ENCODE measurements at places on chromosomes 2 and 18.

GRCh38 chr2:142603759-142604158 is 273.7 kb upstream of the KYNU start:
- DNase-seq, result no peak

- DNase-seq, result no peak
Observed at GRCh38 chr2:201532686-201533304, 81.3 kb downstream of the STRADB start.

- DNase-seq, result no peak
Observed at GRCh38 chr2:75571730-75572430, 11.1 kb upstream of the EVA1A start.

DNA sequence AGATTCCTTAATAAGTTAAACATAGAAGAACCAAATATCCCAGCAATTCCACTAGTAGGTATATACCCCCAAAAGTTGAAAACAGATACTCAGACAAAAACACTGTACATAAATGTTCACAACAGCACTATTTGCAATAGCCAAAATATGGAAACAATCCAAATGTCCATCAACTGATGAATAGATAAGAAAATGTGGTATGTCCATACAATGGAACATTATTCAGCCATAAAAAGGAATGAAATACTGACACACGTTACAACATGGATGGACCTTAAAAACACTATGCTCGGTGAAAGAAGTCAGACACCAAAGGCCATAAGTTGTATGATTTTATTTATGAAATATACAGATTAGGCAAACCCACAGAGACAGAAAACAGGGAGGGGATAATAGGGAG is 12.5 kb downstream of the TMEM178A start:
- no peak for DNase-seq

GRCh38 chr18:24778810-24779418 is 318.5 kb downstream of the HRH4 start:
- no peak for DNase-seq

GRCh38 chr2:222298001-222298310 is 842 bp downstream of the PAX3 start:
- no peak for DNase-seq

DNA sequence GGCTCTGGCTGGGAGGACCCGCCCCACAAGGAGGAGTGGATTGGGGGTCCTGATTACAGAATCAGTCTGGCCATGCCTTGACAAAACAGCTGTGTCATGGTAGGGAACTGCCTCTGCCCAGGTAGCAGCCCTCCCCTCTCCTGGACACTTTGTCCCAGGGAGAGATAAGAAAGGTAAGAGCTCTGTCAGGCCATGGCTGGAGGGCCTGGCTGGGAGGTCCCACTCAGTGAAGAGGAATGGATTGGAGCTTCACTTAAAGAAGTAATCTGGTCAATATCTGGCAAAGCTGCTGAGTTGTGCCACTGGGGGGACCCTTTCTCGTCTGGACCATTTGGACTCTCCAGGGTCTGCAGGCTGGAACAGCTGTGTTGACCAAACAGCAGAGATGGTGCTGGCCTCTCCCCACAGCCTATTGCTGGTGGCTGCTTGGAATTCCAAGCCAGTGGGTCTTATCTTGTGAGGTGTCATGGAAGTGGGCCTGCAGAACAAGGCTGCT is 75.4 kb downstream of the EPC2 start:
- DNase-seq, result no peak

GRCh38 chr2:240503375-240503774 is 54.4 kb downstream of the ANKMY1 start:
- no peak for DNase-seq

GRCh38 chr2:203155406-203155805 is 83.4 kb upstream of the CYP20A1 start:
- no peak for DNase-seq

- no peak for DNase-seq
Observed at GRCh38 chr2:35409762-35410161, 945.8 kb upstream of the CRIM1 start.

- DNase-seq, result no peak
Observed at GRCh38 chr2:11352781-11353537, 8.5 kb upstream of the ROCK2 start.

DNA sequence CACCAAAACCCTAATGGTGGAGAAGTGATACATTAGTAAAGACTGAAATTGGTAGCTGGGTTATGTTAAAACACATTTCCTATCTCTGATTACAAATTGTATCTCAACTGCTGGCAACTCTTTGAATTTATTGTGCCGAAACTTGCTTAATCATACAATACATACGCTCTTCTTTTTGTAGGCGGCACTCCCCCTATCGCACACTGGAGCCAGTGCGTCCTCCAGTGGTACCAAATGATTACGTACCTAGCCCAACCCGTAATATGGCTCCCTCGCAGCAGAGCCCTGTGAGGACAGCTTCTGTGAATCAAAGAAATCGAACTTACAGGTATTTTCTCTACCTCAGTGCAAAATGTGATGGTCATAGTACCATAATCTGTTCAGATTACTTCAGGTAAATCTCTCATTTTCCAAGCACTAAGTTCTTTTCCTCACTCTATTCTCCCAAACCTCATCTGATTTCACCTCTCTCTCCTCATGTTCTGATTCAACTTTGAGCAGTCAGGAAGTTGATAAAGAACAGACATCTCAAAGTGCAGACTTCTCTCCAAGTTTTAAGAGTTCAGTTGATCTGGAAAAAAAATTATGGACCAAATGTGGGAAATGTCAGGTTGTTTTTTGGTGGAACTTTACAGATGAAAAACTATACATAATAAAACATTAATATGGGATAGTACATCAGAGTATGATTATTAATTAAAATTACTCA is 66.5 kb downstream of the ABI2 start:
- DNase-seq, result no peak

- no peak for DNase-seq
Observed at GRCh38 chr2:222521099-222521498, 96.8 kb downstream of the SGPP2 start.

DNA sequence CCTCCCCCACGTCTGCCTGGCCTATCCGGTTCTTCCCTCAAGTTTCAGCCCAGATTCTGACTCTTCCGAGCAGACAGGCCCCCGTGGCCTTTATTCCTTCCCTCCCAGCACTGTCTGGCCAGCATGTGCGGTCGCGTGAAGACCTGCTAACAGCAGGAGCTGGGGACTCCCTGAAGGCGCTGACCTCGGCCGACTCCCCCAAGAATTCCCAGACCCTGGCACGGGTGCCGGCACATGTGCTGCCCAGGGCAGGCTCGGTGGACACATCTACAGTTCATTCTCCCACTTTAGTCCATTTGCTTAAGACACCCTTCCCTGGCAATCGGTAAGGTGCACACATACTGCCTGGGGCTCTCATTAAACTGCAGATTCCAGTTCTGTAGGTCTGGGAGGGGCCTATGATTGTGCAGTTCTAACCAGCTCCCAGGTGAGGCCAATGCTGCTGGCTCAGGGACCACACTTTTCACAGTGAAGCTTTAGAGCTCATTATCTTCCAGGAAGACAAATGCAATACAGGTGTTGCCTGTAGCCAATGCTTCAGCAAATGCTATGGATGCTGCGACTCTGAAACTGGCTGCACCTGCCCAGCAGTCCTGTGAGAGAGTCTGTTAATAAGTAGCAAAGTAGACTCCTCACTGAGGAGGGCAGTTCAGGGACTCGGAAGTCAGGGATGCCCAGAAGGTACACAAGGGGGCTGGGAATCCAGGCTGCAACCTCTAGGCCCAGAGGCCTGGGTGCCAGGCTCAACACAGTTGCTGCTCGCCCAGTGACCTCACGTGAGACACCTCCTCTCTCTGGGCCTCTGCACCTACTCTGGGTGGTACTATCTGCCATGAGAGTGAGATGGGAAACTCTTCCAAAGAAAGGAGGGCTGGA is 45.4 kb upstream of the TAF1B start:
- no peak for DNase-seq

Measured in NCI-H187 treated with DMSO at 0.1 percent for 48 hours (cell line).